ENCODE measurements at places on chromosomes 2 and 18.

GRCh38 chr18:22689712-22690111 is 243.4 kb upstream of the RBBP8 start:
- DNase-seq = no peak

DNA sequence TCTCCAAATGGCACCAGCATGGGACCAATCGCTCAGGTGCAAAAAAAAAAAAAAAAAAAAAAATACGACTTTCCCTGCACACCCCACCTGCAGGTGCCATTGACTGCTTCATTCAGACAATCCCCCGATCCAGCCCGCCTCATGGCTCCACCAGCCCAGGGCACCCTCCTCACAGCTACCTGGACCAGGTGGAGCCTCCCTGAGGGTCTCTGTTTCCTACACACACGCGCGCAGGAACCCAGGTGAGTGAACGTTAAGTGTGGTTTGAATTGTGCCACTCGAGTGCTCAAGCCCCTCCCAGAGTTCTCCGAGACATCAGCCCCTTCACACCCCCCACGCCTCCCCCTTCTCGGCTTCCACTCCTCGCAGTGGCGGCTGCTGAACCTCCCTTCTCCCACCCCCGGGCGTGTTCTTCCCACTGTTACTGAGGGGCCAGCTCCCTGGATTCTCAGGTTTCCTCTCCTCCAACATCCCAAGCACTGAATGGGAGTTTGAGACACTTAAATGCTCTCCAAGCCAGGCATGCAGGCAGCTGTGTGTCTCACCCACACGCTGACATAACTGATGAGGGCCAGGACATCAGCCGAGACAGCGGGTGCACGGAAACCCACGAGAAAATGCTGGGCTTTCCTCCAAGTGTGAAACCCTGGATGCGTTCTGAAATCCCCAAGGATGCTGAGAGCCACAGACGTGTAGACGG is 88.8 kb upstream of the SNTG2 start:
- no peak for DNase-seq

DNA sequence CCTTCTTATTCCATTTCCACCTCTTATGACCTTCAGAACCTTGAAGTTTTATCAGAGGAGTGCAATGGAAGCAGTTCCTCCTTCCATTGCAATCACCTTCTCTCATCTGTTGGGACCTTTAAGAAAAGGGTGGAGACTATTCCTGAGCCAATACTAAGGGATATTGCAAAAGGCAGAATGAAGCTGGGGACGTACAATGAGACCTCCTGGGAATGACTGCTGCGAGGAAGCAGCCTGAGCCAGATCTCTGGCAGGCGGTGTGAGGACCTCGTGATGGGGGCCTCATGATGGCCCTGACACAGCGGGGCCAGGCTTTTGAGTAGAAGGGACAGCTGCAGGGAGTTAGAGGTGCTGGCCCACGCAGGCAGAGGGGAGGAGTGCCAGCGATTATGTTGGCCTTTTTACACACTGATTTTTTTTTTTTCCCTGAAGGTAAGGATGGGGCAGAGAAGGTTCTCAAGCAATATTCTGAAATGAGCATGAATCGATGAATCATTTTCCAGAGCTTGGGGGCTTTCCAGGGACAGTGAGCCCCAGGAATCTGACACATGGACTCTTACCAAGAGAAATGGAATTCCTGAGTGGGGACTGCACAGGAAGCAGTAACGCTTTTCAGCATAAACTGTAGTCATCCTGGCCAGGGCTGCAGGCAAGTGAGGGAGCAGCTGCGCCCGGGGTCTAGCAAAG is 40.0 kb upstream of the LAPTM4A start:
- DNase-seq = no peak

DNA sequence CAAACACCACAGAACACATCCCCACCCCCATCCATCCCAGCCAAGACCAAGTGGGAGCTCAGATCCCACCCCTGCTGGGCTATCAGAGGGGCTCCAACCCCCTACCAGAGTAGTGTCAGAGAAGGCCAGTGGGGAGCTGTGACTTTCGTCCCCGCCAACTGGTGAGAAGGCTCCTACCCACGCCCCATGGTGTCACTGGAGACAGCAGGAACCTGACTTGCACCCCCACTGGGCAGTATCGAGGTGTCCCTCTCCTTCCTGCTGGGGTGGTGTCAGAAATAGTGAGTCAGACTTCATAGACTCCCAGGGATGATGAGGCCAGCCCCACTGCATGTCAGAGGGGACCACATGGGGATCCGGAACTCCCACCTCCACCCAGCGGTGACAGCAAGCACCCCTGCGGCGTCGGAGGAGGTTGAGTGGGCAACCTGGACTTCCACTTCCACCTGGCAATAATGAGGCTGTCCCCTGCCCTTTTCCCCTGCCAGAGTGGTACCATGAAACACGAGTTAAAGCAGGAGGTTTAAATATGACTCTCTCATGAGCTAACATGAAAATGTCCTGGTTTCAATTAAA is 106.7 kb downstream of the CTIF start:
- DNase-seq = no peak
